EH (cell line): ENCODE measurements at places on chromosomes 2 and 18.
A peak's percentile ranks its signal among the peaks of the same experiment; 100 is the strongest.

GRCh38 chr2:162002623-162003235 lies 71.3 kb downstream of the DPP4 start:
- no peak for DNase-seq

DNA sequence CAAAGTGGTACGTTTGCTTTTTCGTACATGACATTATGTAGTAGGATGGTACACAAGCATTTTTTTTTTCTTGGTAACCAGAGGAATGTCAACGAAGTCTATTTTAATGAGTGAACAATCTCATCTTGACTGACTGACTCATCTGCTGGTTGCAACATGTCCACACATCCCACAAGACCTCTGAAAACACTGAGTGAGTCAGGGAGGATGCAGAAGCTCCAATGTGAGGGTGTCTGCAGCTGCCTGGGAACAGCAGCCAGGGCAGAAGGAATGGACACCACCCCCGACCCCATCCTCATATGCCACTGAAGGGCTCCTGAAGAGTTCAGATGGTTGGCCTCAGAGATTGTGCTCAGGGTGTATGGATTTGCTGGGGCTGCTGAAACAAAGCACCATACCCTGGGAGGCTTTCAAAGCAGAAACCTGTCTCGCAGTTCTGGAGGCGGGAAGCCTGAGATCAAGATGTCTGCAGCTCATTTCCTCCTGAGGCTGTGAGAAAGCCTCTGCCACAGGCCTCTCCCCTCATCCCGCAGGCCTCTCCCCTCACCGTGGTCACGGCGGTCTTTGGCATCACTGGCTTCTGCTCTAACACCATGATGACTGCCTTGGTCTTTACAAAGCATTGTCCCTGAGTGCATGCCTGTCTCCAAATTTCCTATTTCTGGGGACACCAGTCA lies 124.6 kb downstream of the LRATD1 start:
- DNase-seq = peak; percentile 55

DNA sequence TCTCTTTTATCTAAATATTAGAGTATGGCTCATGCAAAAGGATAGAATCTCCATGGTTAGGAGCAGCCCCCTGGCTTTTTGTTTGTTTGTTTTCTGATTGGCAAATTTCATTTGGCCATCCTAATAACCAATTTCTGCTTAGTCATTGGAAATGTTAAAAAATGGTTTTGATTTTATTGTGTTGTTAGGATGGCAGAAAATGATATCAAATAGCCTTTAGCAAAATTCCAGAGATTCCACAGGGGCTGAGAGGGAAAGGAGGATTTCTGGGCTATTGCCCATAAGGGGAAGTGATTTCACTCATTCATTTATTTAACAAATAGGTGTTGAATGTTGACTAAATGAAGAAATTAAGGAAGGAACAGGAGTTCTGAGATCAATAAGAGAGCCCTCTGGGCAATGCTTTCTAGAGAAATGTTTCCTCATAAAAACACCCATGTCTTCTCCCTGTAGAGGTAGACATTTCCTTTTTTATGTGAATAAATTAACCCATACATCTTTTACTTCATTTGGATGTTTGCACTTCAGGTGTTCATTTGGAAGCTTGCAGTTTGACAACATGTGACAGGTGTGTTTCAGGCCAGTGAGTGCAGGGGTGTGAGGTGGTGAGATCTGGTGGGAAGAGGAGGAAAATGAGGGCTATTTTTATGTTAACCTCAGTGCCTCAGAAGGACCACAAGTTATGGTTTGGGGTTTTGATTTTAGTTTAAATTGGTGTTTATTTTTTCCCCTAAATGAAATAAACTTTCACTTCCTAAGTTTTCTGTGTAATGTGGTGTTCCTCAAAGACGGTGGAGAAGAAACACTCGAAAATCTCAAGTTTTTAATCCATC lies 61.7 kb upstream of the EPC2 start:
- peak; percentile 44 for DNase-seq

DNA sequence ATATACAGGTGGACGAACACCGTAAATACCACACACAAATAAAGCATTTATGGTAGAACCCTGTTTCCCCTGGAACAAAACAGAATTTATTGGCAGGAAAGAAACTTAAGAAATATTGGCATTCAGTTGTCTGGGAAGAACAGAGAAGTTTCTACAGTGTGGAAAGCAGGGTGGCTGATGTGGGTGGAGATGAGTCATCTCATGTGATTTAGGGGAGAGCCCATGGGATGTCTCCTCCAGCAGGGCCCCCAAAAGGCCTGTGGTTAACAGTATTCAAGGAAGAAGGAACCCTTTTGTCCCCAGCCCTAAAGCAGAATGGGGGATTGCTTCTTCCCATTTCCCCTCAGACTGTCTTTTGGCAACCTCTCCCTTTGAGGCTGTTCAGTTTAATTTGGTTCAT lies 24.2 kb downstream of the SIX3 start:
- no peak for DNase-seq

DNA sequence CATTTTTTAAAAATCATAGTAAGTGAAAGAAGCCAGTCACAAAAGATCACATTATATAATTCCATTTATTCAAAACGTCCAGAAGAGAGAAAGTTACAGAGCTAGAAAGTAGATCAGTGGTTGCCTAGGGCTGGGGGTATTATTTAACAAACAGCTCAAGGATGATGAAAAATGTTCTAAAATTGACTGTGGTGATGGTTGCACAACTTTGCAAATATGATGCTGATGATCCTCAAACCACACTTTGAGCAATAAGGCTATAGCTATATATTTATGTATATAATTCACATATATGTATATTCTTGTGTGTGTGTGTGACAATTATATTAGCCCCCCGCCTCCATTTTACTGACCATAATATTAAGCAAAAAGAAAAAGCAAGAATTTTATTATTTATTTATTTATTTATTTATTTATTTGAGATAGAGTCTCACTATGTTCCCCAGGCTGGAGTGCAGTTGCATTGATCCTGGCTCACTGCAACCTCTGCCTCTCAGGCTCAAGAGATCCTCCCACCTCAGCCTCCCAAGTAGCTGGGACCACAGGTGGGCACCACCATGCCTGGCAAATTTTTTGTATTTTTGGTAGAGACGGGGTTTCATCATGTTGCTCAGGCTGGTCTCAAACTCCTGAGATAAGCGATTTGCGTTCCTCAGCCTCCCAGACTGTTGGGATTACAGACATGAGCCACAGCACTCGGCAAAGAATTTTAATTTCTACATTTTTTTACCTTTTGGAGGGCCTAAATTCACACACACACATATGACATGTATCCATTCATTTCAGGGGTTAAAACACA lies 1.9 kb downstream of the WDR12 start:
- no peak for DNase-seq

- DNase-seq = no peak
Observed at GRCh38 chr2:46999857-47000678, 84.5 kb upstream of the MCFD2 start.

DNA sequence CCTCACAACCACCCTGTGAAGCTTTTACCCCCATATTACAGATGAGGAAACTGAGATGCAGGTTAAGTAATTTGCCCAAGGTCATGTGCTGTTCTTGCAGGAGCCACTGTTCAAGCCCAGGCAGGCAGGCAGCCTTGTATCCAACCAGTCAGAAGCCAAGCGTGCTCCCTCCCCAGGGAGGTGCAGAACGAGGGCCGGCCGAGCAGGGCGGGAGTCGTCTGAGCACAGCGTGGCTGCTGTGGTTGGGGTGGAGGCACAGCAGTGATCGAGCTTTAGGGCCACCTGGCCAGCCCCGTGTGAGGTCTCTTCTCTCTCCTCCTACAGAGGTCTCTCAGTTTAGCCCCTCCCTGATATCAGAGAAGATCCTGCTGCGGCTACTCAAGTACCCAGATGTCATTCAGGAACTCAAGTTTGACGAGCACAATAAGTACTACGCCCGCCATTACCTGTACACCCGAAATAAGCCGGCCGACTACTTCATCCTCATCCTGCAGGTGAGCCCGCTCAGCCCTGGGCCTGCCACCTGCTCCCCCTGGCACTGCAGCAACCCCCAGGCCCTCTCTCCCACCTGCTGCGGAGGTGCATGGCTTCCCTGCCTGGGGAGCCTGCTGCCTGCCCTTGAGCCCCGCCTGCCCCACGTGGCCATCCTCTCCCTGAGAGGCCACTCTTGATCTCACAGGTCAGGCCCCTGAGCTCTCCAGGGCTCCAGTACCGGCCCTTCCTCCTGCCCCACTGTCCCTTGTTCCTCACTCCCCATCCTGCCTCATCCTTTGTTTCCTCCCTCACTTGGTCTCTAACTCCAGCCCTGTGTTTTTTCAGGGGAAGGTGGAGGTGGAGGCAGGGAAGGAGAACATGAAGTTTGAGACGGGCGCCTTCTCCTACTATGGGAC lies 17.1 kb upstream of the CNNM3 start:
- DNase-seq = no peak

- DNase-seq = no peak
Observed at GRCh38 chr2:105432749-105433148, 33.9 kb upstream of the FHL2 start.

DNA sequence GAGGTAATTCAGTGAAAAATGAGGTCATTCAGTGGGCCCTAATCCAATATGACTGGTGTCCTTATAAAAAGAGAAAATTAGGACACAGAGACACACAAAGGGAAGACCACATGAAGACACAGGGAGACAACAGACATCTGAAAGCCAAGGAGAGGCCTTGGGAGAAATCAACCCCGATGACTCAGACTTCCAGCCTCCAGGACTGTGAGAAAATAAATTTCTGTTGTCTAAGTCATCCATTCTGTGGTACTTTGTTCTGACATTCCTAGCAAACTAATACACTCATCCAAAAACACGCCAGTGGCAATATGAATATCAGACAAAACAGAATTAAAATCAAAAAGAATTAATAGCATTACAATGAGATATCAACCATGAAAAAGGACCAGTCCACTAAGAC lies 303.7 kb downstream of the SS18 start:
- DNase-seq = peak; percentile 95

DNA sequence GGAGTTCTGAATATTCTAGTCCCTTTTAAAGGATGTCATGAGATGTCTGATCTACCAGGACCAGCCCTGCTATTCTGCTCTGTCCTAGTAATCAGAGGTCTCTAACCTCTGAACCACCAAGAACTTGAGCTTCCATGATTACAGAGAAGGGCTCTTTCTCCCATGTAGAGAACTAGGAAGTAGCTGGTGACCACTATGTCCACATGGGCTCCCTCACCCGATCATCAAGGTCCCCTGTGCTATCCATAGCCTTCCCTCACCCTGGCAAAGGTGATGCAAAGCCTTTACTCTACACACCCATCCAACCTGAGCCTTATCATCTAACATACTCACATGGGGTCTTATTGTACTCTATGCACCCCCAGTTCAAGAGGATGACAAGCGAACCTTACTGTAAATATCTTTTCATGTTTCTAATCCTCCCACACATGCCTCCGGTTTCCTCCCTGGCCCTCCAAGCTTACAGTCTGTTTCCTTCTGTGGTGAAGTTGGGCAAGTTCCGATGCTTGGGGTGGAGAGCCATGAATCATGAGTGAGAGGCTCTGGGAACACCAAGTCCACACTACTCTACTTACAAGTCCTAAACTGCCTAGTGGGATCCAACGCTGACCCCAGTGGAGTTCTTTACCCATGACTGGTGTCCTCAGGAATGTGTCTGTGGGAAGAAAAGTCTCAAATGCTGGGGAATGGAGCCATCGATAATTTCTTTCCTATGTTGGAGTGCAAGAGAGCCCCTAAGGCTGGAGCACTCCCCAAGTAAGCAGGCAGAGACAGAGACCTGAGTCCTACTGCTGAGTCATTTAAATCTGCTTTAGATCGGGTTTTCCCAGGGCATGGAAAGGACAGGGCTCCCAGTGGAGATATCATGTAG lies 73.3 kb upstream of the KLF7 start:
- peak; percentile 100 for DNase-seq

DNA sequence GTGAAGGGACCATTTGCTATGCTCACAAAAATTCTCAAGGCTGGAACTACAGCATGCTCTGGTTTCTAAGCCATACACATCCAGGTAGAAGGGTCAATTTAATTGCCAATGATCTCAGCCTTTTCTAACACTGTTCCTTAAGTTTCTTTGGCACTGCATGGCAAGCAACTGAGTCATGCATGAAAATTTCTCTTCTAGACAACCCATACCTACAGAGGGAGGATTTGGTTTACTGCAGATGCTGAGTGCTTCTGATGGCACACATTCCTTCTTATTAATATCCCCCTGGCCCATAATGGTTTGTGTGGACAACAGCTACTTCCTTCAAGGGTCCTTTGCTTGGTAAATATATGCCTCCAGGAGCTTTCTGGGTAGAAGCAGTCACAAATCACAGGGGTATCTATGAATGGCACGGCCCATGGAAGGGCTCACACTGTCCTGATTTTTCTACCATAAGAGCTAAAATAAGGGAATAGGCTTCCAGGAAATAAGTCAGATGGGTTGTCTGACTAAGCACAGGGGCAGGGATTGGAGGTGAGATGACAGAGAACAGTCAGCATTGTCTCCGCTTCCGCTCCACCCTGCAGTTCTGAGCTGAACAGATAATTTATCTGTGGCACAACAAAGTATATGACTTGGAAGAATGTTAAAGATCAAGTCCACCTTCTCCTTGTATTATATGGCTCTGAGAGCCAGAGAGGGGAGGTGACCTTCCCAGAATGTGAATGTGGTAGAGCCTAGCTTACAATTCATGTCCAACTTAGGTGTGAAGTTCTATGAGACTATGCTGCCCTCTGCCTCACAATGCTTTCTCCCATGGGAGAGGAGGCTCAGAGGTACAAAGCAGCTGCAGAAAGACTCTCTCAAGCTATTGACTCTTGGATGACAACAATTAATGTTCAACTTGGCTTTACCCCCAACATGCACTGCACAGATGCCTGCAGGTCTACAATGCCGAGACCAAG lies 199.2 kb upstream of the TNP1 start:
- peak; percentile 45 for DNase-seq

GRCh38 chr18:34033968-34034367 lies 190.7 kb downstream of the NOL4 start:
- no peak for DNase-seq

DNA sequence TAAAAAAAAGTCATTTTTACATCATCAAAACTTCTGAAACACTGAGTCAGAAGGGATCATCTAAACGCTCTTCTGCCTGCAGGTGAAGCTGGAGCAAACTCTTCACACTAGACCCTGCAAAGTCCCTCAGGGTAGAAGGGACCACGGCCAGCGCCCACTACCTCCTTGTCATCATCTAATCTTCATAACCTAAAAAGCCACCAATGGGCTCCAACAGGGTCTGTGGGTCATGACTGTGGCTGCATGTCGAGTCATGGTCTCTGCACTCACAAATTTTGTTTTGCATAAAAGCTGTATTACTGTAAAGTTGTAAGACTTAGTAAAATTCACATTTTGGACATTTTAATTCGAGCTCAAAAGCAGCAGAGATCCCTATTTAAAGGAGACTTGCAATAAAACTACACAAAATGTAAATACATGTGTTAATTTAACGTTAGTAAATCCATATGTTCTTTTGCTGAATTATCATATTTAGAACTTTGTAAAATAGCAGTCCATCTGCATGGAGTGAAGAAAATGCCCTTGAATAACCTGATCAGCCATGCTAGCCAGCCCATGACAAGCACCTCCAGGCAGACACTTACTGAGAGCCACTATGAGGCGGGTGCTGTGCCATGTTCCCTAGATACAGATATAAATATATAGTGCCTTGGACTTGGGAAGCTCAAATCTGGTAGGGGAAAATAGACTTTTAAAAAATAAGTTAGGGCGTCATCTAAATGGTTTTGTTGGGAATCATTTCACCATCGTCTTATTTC lies 437.2 kb upstream of the LYPD1 start:
- no peak for DNase-seq
